ENCODE measurements at places on chromosomes 7 and 10.
A peak's percentile ranks its signal among the peaks of the same experiment; 100 is the strongest.

DNA sequence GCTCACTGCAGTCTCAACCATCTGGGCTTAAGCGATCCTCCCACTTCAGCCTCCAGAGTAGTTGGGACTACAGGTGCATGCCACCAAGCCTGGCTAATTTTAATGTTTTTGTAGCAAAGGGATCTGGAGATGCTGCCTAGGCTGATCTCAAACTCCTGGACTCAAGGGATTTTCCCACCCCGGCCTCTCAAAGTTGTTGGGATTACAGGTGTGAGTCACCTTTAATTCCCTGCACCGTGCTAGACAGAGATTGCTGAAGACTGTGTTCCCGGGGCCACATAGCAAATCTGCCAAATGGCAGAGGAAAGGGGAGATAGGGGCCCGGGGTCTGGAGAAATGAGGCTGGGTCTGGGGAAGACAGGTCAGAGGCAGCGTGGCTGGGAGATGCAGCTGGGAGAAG is 20.6 kb upstream of the PSMG3 start:
- no peak for DNase-seq

GRCh38 chr7:8922726-8923125 is 489.3 kb downstream of the NXPH1 start:
- no peak for DNase-seq

DNA sequence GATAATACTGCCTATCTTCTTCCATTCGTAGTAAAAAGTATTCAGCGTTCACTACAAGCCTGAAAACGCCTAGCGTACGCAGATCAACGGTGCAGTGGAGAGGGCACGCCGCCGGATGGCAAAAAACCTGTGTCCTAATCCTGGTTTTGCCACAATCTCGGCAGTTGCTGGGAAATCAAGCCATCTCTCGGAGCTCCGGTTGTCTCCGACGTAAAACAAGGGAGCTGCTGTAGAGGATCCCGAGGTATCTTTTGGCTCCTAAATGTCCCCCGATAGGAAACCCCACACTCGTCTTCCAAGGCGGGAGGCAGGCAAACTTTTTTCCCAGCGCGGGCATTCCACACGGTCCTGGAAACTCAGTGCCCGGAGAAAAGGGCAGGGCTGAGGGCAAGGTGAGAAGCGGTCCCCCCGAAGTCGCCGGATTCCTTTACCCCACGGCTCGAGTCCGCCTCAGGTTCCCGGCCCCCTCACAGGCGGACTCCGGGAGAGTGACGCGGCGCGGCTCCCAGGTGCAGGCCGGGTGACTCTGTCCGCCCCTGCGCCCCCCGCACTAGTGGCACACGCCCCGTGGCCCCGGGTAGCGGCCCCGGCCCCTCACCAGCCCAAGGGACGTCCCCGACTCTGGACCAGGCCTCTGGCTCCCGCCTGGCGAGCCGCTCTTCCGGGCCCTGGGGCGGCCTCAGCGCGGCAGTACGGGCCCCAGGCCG is 649 bp downstream of the IDE start:
- DNase-seq: peak; percentile 40

DNA sequence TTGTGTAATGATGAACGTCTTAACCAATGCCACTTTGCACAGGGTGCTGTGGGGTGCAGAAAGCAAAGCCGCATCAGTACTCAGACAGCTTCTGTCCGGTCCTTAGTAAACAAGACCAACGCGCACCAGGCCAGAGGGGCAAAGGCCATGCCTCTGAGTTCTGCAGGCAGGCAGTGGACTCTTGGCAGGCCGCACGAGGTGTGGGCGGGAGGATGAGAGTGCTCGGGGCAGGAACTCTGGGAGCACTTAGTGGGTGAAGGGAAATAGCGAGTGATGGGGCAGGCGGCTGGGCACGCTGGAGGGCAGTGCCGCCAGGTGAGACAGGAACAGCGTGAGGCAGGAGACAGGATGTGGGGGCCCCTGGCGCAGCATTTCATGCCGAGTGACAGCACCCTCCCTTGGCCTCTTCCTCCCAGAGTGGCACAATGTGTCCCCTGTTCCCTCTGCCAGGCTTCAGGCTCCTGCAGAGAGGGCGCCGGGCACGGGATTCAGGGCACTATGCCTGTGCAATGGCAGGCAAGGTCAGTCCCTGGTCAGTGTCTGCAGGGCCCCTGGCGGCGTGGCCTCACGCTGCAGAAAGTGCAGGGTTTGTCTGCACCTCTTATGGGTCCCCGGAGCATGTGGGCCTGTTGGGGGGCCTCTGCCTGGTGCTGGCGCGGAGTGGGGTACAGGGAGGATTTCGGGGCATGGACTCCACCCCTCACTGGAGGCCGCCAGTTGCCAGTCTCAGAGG is 60.4 kb downstream of the VIPR2 start:
- DNase-seq: no peak

GRCh38 chr10:75623310-75624093 is 192.1 kb downstream of the LRMDA start:
- DNase-seq: no peak

DNA sequence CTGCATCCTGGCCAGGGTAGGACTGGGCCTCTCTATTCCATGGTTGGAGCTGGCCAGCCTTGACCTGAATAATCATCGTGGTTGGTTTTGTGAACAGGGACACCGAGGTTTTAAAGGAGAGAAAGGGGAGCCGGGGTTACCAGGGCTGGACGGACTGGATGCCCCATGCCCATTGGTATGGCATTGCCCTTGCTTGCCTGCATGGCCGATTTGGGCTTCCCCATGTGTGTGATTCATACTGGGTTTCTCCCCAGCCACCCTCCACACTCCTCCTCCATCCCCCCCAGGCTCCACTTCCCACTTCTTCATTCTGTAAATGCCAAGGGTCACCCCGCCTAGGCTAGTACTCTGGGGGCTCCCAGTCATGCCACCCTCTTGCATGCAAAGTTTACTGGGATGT is 98.8 kb upstream of the MACROH2A2 start:
- no peak for DNase-seq

GRCh38 chr10:115003396-115003795 is 65.4 kb downstream of the TRUB1 start:
- DNase-seq: no peak

GRCh38 chr7:76196786-76197185 is 4.9 kb upstream of the SRRM3 start:
- DNase-seq: no peak

GRCh38 chr7:100829150-100829716 is 1.9 kb upstream of the EPHB4 start:
- DNase-seq: no peak

- DNase-seq: no peak
Measured at GRCh38 chr7:5692845-5693278, 88.6 kb downstream of the RNF216 start.

DNA sequence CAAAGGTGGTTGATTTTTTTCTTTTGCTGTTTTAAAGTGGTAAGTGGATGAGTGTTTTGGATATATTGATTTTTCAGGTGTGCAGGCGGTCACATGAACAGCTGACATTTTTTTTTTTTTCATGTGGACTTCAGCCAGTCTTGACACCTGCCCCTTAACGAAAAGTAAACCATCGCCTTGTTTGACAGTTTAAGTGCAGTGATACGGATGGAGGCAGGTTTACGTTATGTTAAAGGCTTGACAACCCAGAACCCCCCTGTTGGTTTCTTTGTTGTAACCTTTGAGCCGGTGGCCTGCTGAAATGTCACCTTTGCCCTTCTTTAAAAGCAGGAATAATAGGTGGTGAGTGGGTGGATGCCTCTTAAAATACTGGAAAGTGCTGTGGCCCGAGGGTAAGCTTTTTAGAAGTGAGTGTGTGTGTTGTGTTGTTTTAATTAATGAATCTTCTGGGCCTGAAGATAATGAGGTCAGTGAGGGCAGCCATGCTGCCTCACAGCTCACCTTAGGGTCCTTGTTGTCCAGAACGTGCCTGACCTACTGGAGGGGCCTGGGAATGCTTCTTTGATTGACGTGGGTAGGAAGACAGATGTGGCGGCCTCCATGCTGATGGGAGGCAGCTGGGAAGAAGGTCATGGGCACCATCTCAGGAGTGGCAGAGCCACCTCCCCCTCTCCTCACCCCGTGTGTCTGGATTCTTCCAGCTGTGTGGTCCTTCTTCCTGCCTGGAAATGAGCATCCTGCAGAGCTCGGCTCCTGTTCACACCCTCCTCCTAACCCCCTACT is 69.8 kb downstream of the TCF7L2 start:
- DNase-seq: no peak

GRCh38 chr7:133853706-133854276 is 273.3 kb upstream of the LRGUK start:
- DNase-seq: peak; percentile 63

DNA sequence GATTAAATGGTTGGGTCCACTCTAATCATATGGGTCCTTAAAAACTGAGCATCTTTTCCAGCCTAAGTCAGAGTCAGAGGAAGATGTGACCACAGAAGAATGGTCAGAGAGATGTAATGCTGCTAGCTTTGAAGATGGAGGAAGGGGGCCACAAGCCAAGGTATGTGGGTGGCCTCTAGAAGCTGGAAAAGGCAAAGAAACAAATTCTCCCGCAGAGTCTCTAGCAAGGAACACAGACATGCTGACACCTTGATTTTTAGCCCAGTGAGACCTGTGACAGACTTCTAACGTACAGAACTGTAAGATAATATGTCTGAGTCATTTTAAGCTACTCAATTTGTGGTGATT is 1.5 kb upstream of the EXOC6 start:
- no peak for DNase-seq

DNA sequence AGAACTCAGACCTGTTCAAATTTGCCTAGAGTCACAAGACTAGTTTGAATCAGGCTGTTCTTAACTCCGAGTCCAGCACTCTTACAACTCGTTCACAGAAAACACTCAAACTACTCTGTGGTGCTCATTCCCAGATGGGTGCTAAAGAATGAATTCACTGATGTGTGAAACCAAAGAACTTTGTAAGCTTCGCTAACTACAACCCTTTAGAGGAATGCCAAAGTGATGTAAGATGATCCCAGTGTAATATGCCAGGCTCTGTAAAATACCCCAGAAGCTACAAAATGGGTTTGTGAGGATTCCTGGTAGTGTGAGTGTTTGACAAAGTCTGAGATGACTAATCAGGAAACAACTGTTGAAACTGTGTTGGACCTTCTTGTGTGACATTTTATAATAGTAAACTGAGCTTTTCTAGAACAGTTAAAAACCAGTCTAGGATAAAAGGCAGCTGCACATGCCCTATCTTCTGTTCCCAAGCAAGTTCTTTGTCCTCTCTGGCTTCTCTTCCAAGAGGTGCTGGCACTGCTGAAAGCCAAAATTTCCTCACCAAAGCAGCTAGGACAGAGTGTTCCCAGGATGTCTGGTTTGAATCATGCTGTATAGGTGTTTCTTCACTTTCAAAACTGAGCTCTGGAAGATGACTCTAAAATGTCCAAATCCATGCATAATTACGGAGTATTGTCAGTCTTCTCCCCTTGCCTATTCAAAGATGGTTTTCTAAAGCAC is 527.6 kb downstream of the SORCS1 start:
- no peak for DNase-seq

- no peak for DNase-seq
Measured at GRCh38 chr10:86188796-86189558, 177.6 kb downstream of the GRID1 start.

DNA sequence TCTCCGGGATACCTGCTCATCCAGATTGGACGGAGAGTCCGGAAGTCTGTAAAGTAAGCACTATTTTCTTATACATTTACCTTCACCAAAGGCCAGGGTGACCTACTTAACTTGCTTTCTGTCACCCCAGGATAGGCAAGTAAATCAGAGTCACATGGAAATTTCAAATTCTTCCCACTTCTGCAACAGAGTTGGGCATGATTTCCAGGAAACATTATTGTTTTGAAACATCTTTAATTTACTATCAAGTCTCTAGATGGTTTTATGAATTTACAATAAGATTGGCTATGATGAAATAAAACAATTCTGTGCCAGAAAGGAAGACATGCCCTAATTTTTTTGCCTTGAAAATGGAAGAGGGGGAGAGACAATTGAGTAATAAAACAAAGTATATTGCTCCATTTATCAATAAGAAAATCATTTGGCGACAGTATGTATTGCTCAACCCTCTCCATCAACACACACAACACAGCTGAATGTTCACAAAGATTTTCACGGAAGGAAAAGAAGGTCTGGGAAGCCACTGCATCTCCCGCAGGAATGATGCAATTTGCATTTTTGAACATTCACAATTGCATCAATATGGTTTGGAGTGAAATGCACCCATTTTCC is 702.8 kb downstream of the PARD3 start:
- DNase-seq: no peak

DNA sequence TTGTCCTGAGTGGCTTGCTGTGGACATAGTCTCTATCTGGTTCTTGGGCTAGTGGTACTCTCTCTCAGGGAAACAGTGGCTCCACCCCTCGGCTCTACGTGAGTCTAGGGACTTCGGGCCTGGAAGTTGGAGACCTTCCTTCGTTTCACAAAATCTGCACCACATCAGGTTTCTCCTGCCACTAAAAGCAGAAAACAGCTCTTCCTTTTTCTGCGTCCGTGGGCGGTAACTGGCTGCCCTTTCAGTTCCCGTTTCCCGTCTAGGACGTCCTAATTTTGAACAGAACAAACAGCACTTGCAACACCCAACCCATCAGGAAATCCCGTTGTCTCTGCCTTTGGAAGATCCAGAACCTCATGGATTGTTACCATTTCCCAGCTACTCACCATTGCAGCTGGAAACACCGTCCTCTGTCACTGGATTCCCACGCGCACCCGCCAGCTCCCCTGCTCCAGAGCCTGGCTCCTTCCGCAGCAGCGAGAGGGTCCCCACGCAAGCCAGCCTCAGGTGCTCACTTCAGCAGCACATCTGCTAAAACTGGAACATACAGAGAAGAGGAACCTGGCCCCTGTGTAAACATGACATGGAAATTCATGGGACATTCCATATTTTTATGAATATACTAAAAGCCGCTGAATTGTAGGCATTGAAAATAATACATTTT is 311.4 kb upstream of the AKR1E2 start:
- DNase-seq: peak; percentile 9
